ENCODE measurements at places on chromosomes 4 and X. TPM values are rescaled to one million over a fixed set of nuclear protein-coding genes. Genes with fewer than 3 reads are reported as not detected.

Gene CYLC1
- polyA plus RNA-seq, result not detected

Gene CACNA1F
- polyA plus RNA-seq, result 0.39 TPM

Gene KLB
- polyA plus RNA-seq, result 0.09 TPM

Gene NUDT10
- 5.4 TPM for polyA plus RNA-seq

Gene FAM184B
- polyA plus RNA-seq, result 1.8 TPM

Gene COPS4
- polyA plus RNA-seq, result 67.4 TPM

Gene SLC30A9
- polyA plus RNA-seq, result 69.3 TPM

Gene HSFX1
- not detected for polyA plus RNA-seq

Gene CLNK
- polyA plus RNA-seq, result 0.36 TPM

Gene WDR17
- polyA plus RNA-seq, result 0.91 TPM

Gene MTMR8
- polyA plus RNA-seq, result not detected

Gene CXorf38
- polyA plus RNA-seq, result 8.9 TPM

Gene STPG2
- not detected for polyA plus RNA-seq

Gene SAP30
- 10.3 TPM for polyA plus RNA-seq

Gene NEIL3
- 6.0 TPM for polyA plus RNA-seq

Gene SLC9B1
- polyA plus RNA-seq, result 1.4 TPM

Gene NALF2
- 0.62 TPM for polyA plus RNA-seq

Gene MSL3
- polyA plus RNA-seq, result 24.7 TPM

Gene DHRSX
- polyA plus RNA-seq, result 12.9 TPM

Gene NDP
- polyA plus RNA-seq, result 3.0 TPM

Gene DMRTC1
- polyA plus RNA-seq, result 1.2 TPM

Gene NDNF
- polyA plus RNA-seq, result 12.1 TPM

Gene MTNR1A
- polyA plus RNA-seq, result not detected

Gene LRRC66
- polyA plus RNA-seq, result 1.1 TPM

Gene GIMD1
- not detected for polyA plus RNA-seq

Gene SOX3
- polyA plus RNA-seq, result not detected

Gene WNK3
- 2.1 TPM for polyA plus RNA-seq

Gene SH3D19
- 31.7 TPM for polyA plus RNA-seq

Gene SATL1
- 0.67 TPM for polyA plus RNA-seq

Gene AADAT
- polyA plus RNA-seq, result 28.8 TPM

Gene CLDN34
- polyA plus RNA-seq, result not detected

Gene NUDT11
- 3.0 TPM for polyA plus RNA-seq

Gene RAI2
- 8.8 TPM for polyA plus RNA-seq

Gene MAGEB6B
- not detected for polyA plus RNA-seq

Gene MRPL1
- 45.6 TPM for polyA plus RNA-seq

Gene H2AZ1
- 257 TPM for polyA plus RNA-seq

Gene BEND2
- polyA plus RNA-seq, result 0.03 TPM

Gene PNMA6A
- 3.1 TPM for polyA plus RNA-seq

Gene RAB39B
- 0.41 TPM for polyA plus RNA-seq

Gene CFI
- 5.9 TPM for polyA plus RNA-seq

Gene SMIM10
- 12.1 TPM for polyA plus RNA-seq

Gene DIPK2B
- 23.8 TPM for polyA plus RNA-seq

Measured in muscle of arm (tissue), 14 donors.